ENCODE measurements at places on chromosomes 4 and X. TPM values are rescaled to one million over a fixed set of nuclear protein-coding genes. Genes with fewer than 3 reads are reported as not detected.
A peak's percentile ranks its signal among the peaks of the same experiment; 100 is the strongest.

Gene MAGEC1
- not detected for total RNA-seq

Gene BEX4
- total RNA-seq: 63.0 TPM

Gene PRSS12
- total RNA-seq: 1.1 TPM

Gene CLNK
- total RNA-seq: not detected

Gene TRIM61
- 0.27 TPM for total RNA-seq

Gene TBC1D1
- 113 TPM for total RNA-seq

Gene LRCH2
- total RNA-seq: 16.4 TPM

Gene DMRTC1
- total RNA-seq: 0.56 TPM

Gene ARHGEF6
- total RNA-seq: 2.7 TPM

Gene NWD2
- 0.05 TPM for total RNA-seq

Gene GAGE12J
- not detected for total RNA-seq

DNA sequence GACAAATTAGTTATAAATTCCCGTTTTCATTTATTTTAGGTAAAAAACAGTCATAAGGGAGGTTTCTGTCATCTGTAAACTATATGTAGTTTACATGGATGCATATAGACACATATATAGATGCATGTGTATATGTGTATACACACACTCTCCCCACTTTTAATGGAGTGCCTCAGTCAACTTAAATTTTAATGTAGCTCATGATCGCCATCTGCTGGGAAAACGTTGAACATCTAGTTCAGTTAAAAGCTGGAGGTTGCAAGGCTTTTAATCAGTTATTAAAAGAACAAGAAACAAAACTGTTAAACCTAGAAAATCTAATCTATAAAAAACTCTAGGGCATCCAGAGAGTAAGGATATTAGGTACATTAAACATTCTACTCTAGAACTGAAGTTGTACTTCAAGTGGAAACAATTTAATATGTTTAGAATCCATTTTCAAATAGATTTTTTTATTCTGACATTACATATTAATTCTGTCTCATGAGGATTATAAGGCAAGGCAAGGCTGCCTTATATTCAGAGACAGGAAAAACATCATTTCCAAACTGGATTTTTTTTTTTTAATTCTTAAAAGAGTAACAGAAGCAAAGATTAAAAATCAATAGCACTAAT, 122.6 kb downstream of the SHISA3 start:
- DNase-seq: peak; percentile 78

GRCh38 chrX:129361576-129361975, 161.7 kb downstream of the SMARCA1 start:
- no peak for DNase-seq

DNA sequence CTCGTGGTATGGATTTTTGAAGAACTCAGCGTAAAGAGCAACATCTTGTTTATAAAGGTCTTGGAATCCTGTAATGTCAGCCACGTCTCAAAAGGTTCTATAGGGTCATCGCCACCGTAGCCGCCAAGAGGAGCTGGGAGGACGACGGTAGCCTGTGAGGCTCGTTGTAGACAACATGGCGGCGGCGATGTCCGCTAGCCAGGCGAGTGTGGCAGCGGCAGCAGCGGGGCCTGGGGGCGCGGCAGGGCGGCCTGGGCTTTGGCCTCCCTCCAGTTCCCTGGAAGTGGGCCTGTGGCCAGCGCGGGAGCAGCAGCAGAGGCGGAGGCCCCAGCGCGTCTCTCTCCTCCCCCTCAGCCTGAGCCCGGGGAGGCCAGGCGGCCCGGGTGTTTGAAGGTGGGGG, 143.5 kb upstream of the PBDC1 start:
- no peak for DNase-seq

- DNase-seq: no peak
Observed at GRCh38 chrX:17591741-17592110, 145.6 kb upstream of the SCML1 start.

DNA sequence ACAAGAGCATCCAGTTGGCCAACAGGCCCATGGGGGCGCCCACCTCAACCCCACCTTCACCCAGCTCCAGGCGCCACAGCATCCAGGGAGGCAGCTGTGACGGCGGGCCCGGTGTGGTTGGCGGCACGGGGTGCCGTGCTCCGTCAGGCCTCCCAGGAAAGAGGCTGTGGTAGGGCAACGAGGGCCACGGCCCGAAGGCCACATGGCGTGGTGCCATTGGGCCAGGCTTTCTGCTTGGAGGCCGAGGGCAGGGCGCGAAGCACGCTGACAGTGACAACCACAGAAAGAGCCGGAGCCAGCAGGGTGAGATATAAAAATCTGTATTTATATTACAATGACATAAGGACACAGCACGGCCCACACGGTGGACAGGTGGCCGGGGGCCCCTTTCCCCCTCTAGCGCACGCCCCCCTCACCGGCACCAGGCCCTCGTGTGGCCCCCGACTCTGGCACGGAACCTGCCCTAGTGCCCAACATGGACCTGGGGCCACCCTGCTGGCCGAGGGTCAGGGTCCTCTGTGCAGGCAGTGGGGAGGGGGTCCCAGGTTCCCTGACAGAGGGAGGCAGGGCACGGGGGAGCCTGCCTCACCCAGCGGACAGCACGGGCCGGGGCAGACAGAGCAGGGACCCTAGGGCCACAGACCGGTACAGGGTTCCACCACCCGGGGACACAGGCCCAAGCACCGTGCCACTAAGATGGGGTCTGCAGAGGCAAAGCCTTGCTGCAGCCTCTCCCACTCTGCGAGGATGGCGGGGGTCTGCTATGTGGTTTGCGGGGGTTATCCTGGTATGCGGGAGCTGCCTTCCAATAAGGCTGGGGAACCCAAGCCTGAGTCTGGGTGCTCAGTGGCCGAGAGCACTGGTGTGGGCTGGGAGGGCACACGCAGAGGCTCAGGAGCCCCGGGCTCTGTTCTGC, 5.5 kb upstream of the HAUS3 start:
- no peak for DNase-seq

GRCh38 chrX:86946569-86946968, 571.0 kb upstream of the KLHL4 start:
- peak; percentile 23 for DNase-seq

- DNase-seq: no peak
Observed at GRCh38 chr4:70392057-70392776, 5.5 kb upstream of the OPRPN start.

DNA sequence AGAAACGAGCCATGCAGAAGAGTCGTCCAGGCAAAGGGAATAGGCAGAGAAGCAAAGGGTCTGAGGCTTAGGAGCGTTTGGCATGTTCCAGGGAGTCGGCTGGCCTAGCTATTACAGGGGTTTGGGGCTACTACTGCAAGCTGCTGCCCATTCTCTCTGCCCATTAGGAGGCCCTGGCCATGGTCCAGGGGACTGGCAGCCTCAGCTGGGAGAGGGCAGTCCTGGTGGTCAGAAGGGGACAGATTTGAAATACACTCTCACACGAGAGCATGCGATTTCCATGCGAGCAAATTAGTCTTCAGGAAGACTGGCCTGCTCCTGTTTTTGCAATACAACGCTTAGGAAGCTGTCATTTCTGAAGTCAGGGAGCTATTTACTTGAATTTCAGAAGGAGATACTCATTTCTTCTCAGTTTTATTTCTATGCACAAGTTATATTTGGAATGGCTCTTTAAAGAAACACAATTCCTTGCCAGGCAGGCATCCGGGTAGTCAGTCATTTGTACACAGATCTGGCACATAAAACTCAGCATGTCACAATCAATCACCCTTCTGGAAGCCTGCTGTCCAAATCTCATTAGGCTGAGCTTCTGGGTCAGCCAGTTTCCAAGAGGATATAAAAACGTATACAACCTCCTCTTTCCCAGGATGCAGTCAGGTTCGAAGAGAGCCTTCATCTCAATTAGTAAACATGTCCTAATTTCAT, 27.0 kb downstream of the PROM1 start:
- DNase-seq: no peak

DNA sequence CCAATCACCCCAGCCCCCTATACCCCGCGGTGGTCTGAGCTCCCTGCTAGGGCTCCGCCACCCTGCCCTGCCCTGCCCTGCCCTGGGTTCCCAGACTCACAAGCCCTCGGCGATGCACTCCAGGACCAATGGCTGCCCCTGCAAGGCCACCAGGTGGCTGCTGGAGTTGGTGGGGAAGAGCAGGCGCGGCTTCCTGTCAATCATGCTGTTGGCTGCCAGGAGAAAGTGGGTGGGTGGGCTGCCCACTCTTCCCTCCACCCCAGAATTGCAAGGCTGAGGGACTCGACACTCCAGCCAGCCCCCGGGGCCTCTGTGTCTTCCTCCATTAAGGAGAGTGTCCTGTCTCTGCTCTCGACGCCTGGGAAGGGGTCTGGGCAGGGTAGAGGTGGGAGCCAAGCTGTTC, 15.7 kb downstream of the L1CAM start:
- no peak for DNase-seq

GRCh38 chr4:123846092-123846491, 449.5 kb downstream of the SPRY1 start:
- no peak for DNase-seq

GRCh38 chrX:47224266-47224895, 5.9 kb downstream of the CDK16 start:
- no peak for DNase-seq

- DNase-seq: no peak
Observed at GRCh38 chr4:120319046-120319767, 252.6 kb upstream of the MAD2L1 start.

DNA sequence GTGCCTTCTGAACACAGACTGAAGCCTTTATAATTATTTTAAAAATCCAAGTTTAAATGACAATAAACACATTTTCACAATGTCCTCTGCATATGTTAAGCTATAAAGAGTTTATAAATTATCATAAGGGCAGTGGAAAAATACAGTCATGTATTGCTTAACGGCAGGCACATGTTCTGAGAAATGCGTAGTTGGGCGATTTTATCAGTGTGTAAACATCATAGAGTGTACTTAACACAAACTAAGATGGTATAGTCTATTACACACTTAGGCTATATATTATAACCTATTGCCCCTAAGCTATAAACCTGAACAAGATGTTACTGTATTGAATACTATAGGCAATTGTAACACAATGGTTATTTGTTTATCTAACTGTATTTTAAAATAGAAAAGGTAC, 254.7 kb downstream of the GABRG1 start:
- DNase-seq: no peak

DNA sequence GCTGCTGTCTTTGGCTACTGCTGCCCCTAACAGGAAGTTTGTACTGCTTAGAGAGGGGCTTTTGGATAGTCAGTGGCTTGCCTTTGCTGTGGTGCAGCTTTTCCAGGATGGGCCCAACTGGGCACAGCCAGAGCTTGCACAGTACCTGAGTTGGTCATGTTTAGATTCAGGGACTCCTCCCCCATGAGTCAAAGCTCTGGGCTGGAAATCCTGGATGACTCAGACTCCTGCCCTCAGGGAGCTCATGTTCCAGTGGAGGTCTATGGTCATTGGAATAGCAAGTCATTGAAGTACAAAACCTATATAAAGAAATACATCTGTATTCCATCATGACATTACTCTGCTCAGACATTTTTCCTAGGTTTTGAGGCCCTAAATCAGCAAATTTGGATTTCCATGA, 66.7 kb upstream of the PJA1 start:
- no peak for DNase-seq

GRCh38 chr4:48777739-48778138, 2.3 kb downstream of the FRYL start:
- DNase-seq: no peak

DNA sequence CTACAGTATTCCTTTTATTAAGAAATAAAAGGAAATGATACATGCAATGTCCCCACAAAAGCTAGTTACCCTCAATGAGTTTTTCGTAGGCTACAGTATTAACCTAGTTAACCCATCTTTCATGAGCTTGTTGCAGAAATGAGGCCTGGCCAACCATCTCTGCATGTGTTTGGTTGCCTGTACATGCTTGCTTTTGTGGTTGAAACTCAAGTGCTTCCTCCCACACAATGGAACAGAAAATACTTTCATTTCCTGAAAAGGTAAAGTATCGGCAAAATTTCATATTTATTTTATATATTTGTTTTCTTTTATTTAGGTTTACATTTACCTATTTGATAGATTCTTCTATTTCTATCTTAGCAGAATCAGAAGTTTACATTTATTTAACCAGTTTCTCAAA, 214.6 kb upstream of the FAM241A start:
- no peak for DNase-seq

- DNase-seq: no peak
Observed at GRCh38 chr4:73600954-73601353, 19.3 kb downstream of the RASSF6 start.

- DNase-seq: no peak
Observed at GRCh38 chr4:7332216-7333023, 102.3 kb downstream of the PSAPL1 start.

DNA sequence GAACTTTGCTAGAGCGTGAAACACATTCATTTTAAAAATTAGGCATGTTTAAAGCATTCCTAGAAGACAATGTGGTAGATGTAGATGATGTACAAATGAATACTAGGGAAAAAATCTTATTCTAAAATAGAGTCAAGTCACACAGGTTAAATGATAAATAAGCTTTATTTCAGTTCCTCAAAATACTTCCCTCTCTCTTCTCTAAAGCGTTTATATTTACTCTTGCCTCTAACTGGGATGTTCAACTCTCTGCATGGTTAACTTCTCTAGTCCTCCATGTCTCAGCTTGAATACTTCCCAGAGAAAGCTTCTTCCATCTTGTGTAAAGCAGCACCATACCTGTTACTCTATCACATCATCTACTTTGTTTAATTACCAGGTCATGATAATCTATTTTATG, 30.9 kb upstream of the GLRA3 start:
- DNase-seq: no peak

- DNase-seq: no peak
Observed at GRCh38 chr4:158234671-158235070, 24.4 kb downstream of the TMEM144 start.

- no peak for DNase-seq
Observed at GRCh38 chr4:168139336-168139735, 47.0 kb downstream of the ANXA10 start.

GRCh38 chrX:78946178-78946931, 1.2 kb downstream of the P2RY10 start:
- DNase-seq: no peak

- no peak for DNase-seq
Observed at GRCh38 chrX:130952266-130953043, 49.4 kb upstream of the ENOX2 start.

GRCh38 chr4:185936650-185937376, 124.8 kb upstream of the SORBS2 start:
- no peak for DNase-seq

GRCh38 chrX:31837445-31838049, 765.7 kb upstream of the FTHL17 start:
- DNase-seq: no peak

DNA sequence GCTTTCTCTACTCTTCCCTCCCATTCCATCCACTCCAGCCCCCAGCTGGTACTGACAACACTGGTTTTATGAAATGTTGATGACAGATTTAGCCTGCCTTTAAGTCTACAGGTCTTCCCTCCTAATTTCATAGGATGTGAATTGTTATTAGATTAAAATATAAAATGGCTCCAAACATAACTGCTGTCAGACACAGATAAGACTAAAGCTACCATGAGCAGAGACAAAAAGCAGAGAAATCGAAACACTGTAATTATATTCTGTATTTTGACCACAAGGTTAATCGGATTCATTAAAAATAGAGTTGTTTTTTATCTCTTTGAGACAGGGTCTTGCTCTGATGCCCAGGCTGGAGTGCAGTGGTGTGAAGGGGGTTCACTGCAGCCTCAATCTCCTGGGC, 28.3 kb downstream of the SEC24D start:
- no peak for DNase-seq

GRCh38 chr4:1753697-1754311, 32.5 kb downstream of the TACC3 start:
- DNase-seq: no peak
